Effector CD4-positive, alpha-beta T cell (primary cell): ENCODE measurements at places on chromosomes 3 and 15.

DNA sequence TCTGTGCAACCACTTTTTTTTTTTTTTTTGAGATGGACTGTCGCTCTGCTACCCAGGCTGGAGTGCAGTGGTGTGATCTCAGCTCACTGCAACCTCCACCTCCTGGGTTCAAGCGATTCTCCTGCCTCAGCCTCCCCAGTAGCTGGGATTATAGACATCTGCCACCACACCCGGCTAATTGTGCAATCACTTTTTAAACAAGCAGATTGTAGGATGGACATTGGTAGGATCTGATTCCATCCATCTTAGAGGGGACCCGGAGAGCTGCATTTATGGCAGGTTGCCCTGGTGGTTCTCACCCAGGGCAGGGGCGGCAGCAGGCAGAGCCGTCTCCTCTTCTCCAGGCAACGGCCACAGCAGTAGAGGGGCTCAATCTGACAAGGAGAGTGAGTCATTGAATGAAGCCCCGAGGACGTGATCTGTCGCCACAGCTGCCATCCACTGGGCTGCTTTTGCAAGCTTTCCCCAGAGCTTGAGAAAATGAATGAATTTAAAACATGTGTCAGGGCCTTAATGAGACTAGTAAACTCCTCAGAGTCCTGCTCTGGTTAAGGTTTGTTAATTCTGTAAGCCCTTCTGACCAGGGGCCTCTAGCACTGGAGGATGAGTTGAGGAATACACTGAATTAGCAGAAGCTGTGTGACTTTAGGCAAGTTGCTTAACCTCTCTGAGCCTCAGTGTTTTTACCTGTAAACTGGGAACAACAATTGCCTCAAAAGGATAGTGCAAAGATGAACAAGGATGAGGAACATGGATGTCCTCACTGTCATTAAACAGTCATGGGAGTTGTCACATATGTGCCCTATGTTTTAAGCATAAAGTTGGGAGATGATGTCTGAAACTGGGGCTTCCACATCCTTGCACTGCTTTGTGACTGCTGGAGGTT, 129.1 kb downstream of the ASB7 start:
- DNase-seq: no peak

DNA sequence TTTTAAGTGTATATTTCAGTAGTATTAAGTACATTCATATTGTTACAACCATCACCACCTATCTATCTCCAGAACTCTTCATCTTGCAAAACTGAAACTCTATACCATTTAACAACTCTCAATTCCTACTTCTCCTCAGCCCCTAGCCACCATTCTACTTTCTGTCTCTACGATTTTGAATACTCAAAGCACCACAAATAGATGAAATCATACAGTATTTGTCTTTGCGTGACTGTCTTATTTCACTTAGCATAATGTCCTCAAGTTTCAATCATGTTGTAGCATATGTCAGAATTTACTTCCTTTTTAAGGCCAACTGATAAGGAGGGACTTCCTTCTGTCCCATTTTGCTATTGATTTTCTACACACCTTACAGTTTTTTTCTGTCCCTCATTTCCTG, 593.3 kb downstream of the FHIT start:
- no peak for DNase-seq

GRCh38 chr3:126442094-126442855, 33.4 kb downstream of the ZXDC start:
- no peak for DNase-seq

GRCh38 chr3:46107682-46108081, 80.4 kb upstream of the XCR1 start:
- no peak for DNase-seq

GRCh38 chr3:128260275-128260674, 107.0 kb downstream of the EEFSEC start:
- DNase-seq: no peak

DNA sequence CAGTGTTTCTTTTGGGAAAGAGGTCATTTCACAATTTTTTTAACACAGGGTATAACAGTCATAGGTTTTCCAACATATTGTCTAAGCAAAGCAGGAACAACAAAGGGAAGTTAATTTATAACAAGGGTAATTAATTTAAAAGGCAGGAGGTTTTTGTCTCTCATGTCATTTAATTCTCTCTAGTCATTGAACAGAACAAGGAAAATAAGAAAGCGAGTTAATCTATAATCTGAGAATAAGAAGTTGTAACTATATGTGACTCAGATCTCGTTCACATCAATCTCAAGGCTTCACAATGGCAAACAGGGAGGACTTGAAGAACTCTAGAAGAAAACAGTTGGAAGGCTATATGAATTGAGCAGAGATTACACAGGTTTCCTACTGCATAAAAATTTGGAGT, 579.8 kb upstream of the CCDC54 start:
- no peak for DNase-seq

DNA sequence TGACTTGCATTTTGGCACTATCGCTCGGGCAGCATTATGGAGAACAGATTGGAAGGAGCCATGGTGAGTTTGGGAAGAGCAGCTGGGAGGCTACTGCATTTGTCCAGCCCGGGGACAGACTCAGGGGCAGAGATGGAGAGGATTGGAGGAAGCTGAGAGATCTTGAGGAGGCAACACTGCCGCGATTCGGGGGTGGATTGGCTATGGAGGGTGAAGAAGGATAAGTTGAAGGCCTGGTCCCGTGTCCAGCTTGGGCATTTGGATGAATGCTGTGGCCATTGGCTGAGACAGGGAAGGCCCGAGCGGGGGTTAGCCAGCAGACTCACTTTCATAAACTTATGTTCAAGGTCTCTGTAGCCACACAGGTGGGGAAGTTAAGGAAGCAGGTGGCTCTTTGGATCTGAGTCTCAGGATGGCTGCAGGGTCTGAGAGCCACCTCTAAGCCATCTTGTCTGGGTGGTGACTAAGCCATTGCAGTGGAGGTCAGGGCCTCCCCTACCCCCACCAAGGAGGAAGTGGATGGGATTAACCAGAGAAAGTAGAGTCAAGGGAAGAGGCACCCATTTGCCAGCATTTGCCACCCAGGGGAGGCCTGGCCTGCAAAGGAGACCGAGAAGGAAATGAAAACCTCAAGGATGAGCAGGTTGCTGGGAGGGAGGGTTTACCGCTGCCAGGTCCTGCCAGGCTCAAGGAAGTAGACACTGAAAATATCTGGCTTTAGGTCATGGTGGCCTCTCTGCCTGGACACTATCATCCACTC, 144.0 kb upstream of the TLE3 start:
- DNase-seq: no peak

GRCh38 chr3:123880998-123881561, 3.1 kb downstream of the MYLK start:
- no peak for DNase-seq

GRCh38 chr15:88399021-88399685, 68.0 kb downstream of the MRPL46 start:
- no peak for DNase-seq

GRCh38 chr3:147377412-147378367, 28.7 kb downstream of the ZIC4 start:
- no peak for DNase-seq

- DNase-seq: no peak
Measured at GRCh38 chr15:63628123-63628822, 31.1 kb downstream of the FBXL22 start.

GRCh38 chr3:181555681-181556080, 156.0 kb upstream of the SOX2 start:
- no peak for DNase-seq

- DNase-seq: no peak
Measured at GRCh38 chr3:141308588-141309218, 59.6 kb upstream of the ZBTB38 start.

DNA sequence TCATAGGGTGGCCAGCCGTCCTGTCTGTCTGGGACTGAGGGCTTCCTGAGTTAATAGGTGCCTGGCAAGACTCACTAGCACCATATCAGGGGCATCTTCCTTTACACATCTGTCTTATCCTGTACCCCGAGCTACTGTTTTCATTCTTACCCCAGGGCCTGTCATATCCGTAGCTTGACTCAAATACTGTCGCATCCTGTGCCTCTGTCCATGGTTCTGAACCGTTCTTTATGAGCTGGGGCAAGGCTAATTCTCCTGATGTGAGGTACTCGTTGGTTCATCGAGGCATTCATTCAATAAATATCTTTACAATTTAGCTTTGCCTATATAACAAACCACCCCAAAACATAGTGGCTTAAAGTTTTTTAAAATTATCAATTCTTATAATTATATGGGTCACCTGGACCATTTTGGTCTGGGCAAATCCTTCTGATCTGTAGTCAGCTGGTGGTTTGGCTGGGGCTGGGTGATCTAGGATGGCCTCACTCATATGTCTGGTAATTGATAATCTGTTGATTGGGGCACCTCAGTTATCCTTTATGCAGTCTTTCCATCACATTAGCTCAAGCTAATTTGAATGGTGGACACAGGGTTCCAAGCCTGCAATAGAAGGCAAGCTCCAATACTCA, 121.2 kb downstream of the TLE3 start:
- peak; percentile 30 for DNase-seq

GRCh38 chr3:29307295-29307694, 26.4 kb downstream of the RBMS3 start:
- DNase-seq: no peak

DNA sequence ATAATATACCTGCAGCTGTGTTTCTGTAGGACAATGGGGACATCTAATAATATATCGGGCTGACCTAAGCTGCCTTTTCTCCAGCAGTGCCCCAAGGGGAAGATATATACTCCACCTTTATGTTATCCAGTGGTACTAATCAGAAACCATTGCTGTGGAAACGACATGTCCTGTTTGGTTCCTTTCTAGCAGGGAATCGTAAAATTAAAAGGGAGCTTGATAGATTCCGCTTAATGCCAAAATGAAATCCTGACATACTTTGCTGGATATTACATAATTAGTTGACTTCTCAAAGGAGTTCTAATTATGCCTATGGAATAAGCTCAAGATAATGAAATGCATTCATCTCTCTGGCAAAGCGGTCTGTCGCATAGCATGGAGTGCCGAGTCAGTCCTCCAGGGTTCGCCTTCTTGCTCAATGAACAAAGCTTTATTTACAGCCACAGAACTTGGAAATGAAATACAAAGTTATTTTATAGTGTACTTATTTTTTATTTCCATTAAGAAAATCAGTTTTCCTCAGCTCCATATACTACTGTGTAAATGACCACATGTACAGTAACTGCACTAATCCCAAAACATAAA, 262.8 kb downstream of the LRTM1 start:
- DNase-seq: no peak

DNA sequence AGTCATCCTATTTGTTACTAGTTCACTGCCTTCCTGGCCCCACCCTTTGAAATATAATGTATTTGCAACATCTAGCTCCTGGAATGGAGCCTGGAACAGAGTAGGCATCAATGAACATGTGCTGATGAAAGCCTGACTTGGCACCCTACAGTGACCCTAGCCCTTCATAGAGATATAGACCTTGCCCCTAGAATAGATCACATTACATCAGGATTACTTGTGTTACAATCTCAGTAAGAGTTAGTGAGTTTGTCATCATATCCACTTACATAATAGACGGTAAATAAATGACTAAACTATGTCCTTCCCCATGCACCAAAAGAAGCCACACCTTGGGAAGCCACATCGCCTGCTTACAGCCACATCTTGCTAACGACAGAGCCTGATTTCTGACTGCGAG, 110.5 kb upstream of the WNT5A start:
- DNase-seq: no peak

GRCh38 chr3:145492456-145492855, 668.5 kb downstream of the PLOD2 start:
- DNase-seq: no peak

- no peak for DNase-seq
Measured at GRCh38 chr3:112497897-112498548, 1.2 kb downstream of the BTLA start.

DNA sequence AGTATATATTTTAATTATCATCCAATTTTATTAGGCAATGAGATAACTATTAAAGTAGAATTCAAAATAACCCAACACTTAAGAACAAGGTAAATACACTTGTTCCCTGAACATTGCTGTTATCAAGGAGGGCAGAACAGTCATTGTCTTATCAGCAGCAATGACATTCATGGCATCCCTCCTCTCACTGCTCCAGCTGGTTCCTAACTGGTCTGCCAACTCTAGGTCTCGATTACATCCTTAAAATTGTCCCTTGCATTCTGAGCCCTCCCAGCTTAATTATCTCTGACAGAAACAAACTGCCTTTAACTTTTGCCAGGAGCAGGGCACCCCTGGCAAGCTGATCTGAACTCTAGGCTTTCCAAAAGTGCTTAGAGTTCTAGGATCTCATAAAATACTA, 14.0 kb upstream of the DYNC1LI1 start:
- DNase-seq: no peak

DNA sequence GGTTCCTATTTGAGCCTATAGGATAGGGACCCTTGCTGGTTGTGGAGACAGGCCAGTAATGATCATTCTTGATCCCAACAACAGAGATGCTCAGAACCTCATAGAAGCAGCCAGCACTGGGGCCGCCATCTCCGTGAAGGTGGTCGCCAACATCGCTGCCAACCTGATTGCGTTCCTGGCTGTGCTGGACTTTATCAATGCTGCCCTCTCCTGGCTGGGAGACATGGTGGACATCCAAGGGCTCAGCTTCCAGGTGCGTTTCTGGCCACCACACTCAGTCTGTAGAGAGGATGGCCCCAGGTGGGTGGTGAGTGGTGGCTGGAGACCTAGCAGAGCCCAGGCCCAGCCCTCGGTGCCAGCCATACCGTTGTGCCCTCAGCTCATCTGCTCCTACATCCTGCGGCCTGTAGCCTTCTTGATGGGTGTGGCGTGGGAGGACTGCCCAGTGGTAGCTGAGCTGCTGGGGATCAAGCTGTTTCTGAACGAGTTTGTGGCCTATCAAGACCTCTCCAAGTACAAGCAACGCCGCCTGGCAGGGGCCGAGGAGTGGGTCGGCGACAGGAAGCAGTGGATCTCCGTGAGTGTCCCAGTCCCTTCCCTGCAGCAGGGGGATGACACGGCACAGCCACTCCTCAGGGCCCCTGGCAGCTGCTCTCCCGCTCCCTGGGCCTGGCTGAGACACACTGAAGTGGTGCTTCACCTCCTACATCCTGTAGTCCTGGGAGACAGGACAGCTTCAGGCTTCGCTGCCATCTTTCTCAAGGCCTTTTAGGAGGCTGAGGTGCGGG, 46.5 kb upstream of the PDE8A start:
- DNase-seq: no peak

DNA sequence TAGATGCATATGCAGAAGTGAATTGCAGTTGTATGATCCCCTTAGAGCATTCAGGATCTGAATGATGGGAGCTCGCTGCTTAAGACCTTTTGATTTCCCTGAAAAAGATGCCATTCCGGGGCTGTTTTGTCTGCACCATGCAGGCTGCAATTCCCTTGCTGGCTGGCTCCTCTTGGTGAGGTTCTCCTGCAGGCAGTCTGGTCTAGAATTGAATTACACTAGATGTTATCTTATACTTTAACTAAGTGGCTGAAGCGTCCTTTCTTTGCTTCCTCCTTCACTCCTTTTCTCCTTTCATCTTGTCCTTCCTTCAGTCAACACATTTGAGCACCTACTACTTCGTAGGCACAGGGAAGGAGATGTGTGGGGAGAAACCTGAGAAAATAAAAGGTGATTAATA, 18.6 kb upstream of the MYZAP start:
- DNase-seq: no peak

DNA sequence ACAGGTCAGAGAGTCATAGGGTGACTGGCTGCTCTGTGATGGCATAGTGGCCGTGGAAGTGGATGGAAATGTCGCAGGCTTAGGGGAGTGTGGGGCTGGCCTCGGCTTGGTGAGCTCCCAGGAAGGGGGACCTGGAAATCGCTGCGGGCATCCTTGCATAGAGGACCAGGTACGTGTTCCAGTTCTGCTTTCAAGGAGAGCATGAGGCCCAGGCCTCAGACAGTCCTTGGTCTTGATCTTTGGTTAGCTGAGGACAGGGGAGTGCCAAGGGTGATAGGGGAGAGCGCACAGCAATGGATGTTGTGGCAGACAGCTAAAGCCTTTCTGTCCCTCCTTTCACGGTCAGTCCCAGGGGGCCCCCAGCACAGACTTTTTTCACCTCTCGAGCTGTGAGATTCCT, 110.5 kb downstream of the SNRPN start:
- DNase-seq: no peak
